ENCODE measurements at places on chromosomes 7 and 10.

DNA sequence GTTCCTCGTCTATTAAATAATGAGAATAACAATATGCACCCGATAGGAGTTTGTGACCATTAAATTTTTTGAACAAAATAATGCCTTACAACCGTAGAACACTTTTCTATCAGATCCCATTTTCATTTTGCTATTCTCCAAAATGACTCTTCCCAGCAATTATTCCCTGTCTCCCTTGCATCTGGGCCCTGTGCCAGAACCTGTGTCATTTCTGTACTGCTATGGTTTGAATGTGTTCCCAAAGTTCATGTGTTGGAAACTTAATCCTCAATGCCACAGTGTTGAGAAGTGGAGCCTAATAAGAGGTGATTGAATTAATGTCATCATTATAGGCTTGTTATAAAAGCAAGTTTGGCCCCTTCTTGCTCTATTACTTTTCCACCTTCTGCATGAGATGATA is 33.2 kb upstream of the SMNDC1 start:
- no peak for DNase-seq

GRCh38 chr10:11678074-11678793 is 63.9 kb upstream of the ECHDC3 start:
- no peak for DNase-seq

- DNase-seq = no peak
These were observed 52.1 kb upstream of the LMTK2 start for GRCh38 chr7:98054585-98054984.

DNA sequence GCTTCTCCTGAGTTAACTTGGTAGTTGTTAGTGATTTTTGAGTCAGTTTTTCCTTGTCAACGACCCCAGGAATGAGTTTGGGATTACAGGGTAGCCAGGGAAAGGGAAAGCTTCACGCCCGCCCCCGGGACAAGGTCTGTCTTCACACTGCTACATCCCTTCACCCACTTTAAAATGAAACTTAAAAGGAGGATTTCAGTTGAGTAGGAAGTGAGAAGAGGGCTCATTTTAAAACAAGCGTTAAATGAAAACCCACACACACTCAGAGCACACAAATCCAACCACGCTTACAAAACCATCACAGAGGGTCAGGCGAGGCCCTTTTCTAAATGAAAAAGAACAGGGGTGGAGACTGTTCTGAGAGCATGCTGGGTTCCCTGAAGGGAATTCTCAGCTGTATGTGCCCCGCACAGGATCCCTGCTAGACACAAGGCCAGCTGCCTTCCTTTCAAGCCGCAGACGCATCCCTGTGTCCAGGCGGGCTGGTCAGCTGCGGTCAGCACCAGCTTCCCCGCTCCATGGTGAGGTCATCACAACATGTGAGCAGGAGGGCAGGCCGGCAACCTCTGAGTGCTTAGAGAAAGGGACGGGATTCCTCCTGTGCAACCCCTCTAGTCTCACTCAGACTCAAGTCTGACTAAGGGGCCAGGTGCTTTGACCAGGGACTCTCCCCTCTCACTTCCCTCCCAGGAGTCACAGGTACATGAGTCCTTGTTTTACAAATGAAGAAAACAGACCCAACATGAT is 111.8 kb downstream of the EGFR start:
- no peak for DNase-seq

GRCh38 chr7:1966631-1967200 is 266.0 kb downstream of the MAD1L1 start:
- DNase-seq = no peak

GRCh38 chr10:74156919-74157289 is 5.9 kb downstream of the ADK start:
- DNase-seq = no peak

- DNase-seq = no peak
These were observed 71.0 kb upstream of the CC2D2B start for GRCh38 chr10:95836610-95837355.

- DNase-seq = no peak
These were observed 218.4 kb upstream of the SEMA3D start for GRCh38 chr7:85405016-85405902.
